ENCODE measurements at places on chromosomes 6 and 20. TPM values are rescaled to one million over a fixed set of nuclear protein-coding genes. Genes with fewer than 3 reads are reported as not detected.

DNA sequence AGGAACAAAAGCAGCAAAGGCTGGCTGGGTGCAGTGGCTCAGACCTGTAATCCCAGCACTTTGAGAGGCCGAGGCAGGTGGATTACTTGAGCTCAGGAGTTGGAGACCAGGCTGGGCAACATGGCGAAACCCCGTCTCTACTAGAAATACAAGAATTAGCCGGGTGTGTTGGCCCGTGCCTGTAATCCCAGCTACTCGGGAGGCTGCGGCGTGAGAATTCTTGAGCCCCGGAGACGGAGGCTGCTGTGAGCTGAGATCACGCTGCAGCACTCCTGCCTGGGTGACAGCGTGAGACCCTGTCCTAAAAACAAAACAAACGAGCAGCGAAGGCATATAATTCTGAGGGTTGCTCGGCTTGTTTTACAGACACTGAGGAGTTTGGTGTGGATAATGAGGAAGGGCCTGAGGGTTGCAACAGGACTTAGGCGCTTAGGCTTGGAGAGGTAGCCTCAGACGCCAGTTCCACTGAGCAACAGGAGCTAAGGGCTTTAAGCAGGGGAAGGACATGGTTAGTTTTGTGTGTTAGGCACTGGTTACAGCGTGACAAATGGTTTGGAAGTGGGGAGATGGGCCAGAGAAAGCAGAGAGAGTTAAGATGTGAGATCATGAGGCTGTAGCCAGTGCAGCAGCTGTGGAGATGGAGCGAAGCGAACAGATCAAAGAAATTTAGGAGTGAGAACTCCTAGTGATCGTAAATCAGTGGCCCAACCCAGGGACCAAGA is 1.2 kb downstream of the MYH7B start:
- DNase-seq = no peak

Gene IGF2R
- total RNA-seq = 91.1 TPM

DNA sequence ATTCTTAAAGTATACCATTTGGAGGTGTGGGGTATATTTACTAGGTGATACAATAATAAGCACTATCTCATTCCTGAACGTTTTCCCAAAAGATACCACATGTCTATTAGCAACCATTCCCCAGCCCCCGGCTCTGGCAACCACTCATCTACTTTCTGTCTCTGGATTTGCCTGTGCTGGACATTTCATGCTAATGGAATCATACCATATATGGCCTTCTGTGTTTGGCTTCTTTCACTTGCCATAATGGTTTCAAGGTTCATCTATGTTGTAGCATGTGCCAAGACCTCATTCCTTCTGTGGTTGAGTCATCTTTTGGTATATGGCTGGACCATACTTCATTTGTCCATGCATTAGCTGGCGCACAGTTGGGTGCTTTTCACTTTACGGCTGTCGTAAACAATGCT is 39.7 kb downstream of the BCAS4 start:
- DNase-seq = no peak

GRCh38 chr6:82914511-82914910 is 151.1 kb downstream of the UBE3D start:
- no peak for DNase-seq

- peak; percentile 77 for DNase-seq
Observed at GRCh38 chr20:46752728-46753127, 43.3 kb downstream of the SLC2A10 start.
